ENCODE measurements at places on chromosomes 3 and 15.

DNA sequence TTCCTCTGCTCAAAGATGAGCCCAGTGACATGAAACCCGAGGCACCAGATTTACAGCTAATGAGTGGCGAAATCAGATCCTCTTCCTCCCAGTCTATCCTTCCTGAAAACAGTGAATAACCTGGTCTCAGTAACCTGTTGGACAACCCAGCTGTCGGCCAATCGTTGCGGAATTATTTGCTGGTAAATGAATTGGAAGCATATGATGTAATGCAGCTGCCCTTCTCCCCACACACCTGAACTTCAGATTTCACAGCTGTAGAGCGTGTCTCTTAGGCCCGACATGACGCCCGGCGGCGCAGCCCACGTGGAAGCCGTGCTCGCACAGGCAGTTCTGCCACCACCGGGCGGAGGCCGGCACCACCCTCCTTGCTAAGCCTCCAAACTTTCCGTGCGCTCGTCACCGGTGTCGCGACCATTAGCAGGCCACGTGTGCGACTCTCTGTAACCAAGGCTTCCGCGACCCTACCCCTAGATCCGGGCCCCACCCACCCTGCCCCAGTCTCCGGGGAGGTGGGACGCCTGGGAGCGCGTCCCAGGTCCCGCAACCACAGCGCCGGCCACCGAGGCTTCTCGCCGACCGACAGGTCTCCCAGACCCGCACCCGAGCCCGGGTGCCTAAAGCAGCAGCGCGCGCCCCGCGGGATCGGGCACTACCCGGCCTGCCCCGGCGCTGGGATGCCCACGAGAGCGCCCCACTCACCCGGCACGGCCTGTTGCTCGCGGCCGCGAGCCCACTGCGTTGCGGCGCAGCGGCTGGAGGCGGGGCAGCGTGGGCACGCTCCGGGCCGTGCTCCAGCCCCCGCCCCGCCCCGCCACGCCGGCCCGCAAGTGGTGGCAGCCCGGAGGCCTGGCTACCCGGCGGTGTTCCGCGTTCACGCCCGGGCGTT lies at the start of gene RIOX2:
TSS of gene RIOX2 (minus strand) at position 753 of the 889 bp plus-strand sequence. CDS start 4,838 bp downstream, outside the sequence.
- DNase-seq: peak; percentile 44

- DNase-seq: no peak
Measured at GRCh38 chr15:92336419-92336987, 57.2 kb upstream of the ST8SIA2 start.

DNA sequence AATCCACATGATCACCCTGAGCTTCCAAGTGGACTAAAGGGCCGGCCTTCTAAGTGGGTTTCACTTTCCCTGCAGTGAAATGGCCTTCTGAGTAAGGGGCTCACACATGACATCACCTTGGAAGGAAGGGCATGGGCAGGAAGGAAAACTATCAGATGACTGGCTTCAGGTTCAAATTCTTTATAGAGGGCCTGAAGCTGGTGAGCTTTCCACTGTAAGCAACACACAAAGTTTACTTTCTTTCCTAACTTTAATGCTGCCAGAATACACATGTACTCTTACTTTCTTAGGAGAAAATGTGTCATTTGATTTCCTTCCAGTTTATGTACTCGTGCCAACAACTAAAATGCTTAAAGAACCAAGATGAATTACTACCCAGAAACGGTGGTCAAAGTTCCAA lies 475.6 kb downstream of the FOXP1 start:
- DNase-seq: no peak

- no peak for DNase-seq
Measured at GRCh38 chr15:48447058-48447457, 115.8 kb downstream of the DUT start.

DNA sequence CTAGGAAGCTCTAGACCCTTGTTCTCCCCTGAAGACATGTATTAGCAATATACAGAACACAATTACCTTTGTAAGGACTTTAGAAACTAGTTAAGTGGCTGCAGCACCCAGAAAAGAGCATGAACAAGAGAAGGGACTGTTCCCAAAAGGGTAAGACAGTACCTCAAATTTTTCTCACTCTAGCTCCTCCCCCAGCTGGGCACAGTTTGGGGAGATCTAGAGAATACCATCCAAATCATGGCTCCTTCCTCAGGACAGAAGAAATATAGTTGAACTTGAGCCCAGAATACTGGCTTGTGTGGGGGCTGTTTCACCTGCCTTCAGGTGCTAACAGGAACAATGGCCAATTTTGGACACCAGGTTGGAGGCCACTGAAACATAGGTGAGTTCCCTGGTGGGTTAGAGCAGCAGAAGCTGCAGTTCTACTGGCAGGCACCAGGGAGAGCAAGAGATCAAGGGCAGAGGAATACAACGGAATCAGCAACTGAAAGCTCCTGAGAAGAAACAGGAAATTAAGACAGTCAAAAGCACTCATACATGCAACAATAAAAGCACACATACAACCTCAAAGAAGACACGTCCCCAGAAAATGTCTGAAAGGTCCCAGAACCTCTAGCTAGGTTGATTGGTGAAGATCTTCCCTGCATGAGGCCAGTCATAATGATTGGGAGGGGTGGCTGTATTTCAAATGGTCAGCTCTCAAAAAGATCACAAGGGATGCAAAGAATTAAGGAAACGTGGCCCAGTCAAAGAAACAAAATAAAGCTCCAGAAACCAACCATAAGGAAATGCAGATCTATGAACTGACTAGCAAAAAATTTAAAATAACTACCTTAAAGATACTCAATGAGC lies 104.9 kb upstream of the ASB14 start:
- DNase-seq: no peak

DNA sequence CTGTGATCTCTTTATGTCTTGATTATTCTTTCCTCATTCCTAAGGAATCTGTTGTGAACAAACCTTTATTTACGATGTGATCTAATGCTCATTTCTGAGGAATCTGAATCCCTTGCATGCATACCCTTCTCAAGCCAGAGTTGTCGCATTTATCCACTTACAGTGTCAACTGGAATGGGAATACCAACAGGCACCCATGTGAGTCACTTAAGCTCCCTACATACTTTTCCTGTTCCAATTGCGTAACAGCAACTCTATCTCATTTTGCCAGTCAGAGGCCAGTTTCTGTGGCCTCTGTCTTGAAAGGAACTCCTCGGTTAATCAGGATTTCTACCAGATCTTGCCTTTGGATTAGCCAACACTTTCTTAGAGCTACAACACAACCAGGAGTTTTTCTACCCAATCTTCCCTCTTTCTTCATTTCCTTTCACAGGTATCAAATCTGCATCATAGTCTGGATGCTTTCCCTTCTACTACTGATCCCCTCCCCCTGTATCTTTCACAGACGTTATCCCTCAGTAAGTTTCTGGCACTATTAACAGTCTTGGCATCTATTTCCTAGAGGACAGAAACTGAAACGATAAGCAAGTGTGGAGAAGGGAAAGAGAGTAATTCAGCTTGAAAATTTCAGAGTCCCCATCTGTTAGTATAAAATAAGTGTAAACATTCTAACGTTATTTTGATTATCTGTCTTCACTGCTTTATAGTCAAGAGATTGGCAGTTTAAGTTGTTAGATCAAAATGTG lies 66.8 kb upstream of the BCHE start:
- no peak for DNase-seq

- no peak for DNase-seq
Measured at GRCh38 chr3:185968168-185968567, 30.4 kb upstream of the TRA2B start.

DNA sequence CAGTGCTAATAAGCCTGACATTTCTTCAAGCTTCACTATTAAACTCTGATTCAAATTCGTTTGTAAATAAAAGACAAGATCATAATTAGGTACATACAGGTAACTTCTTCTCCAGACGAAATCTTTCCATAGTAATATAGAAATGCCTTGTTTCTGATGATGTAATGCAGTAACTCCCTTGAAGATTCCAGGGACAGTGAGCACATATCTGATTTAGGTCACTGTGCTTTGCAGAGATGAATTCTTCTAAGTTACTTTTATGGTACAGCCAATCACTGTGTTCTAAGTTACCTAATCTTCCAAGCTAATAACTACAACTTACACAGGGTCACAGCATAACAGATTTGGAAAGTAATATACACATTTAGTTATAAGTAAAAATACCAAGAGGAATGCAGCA lies 27.6 kb downstream of the SLC4A7 start:
- no peak for DNase-seq

DNA sequence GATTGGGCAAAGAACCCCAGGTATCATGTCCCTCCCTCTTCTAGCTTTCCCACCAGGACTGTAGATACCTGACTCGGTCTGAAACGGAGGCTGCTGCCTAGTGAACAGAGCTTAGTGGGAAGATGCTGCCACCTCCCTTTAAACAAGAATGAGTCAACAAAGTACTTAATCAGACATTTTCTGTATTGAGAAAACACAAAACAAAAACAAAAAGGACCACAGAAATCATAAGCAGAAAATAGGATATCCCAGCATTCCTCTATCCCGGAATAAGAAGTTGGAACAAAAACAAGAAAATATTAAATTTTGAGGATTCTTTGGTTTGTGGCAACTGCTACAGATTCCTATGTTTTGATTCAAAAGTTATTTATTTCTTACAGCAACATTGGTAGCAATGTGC lies 51.7 kb upstream of the COL8A1 start:
- DNase-seq: no peak

DNA sequence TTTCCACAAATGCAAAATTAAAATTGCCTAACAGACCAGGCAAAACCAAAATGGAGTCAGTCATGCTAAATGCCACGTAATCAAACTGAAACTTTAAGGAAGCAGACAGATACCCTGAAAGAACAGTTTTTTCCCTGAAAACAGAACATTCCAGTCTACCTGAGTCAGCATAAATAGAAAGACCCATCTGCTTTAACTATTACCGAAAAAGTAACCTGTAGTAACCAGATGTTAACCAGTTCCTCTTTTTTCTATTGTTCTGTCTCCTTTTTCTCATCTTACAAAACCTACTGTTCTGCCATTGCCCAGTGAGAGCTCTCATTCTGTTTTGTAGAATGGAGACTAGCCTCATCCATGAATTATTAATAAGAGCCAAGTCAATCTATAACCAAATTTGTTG lies 286.0 kb downstream of the CACNA2D3 start:
- no peak for DNase-seq

GRCh38 chr3:124552224-124552623 lies 178.0 kb upstream of the UMPS start:
- no peak for DNase-seq

DNA sequence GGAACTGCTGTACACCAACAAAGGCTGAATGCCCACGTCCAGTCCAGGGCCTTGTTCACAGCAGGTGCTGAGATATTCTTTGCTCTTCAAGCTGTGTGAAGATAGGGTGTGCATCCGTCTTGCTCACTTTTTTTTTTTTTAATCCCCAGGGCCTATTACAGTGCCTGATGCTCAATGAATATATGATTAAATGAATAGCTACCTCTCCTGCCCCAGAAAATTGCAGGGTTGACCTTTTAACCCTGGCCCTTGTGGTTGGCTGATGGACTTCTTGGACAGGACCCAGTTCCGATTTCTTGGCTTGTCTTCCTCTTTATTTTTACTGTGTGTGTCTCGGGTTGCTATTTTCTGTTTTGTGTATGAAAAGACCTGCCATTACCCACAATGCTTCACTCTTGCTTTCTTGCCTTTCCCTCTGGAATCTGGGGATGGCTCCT lies 2.9 kb upstream of the FYTTD1 start:
- DNase-seq: no peak

GRCh38 chr3:9745521-9745920 lies 4.2 kb upstream of the OGG1 start:
- no peak for DNase-seq

GRCh38 chr3:127389913-127390312 lies 102.1 kb upstream of the PRR20G start:
- DNase-seq: no peak

GRCh38 chr15:50333229-50333628 lies 21.8 kb downstream of the GABPB1 start:
- no peak for DNase-seq

- DNase-seq: no peak
Measured at GRCh38 chr3:156291272-156292123, 171.1 kb downstream of the KCNAB1 start.

DNA sequence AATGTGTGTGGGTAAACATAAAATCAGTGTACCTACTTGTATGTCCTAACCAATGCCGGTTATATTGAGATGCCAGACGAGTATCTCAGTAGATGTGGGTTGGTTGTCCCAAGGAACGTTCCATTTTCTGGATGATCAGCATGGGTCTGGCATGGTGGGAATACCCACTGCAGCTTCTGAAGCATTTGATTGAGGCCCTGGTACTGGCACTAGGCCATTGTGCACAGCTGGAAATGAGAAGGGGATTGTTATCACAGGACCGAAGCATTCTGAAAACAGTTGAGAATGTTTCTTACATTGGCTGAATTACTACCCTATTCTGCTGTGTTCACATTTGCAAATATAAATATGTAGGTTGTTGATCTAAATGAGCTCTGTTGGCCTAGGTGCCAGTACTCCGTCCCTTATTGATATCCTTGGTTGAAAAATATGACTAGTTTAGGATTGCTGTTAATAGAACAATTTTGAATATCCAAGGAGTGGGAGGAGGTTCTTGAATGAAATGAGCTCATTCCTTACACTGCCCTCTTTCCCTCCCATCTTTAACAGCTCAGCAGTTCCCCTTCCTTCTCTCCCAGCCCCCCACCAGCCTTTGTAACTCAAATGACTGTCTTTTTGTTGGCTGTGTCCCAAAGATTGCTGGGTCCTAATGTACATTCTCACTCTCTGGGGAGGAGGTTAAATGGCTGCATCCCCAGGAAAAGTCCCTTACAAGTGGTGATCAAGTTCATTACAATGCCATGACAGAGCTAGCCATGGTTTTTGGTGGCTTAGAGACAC lies 293.3 kb upstream of the TPM1 start:
- DNase-seq: no peak

DNA sequence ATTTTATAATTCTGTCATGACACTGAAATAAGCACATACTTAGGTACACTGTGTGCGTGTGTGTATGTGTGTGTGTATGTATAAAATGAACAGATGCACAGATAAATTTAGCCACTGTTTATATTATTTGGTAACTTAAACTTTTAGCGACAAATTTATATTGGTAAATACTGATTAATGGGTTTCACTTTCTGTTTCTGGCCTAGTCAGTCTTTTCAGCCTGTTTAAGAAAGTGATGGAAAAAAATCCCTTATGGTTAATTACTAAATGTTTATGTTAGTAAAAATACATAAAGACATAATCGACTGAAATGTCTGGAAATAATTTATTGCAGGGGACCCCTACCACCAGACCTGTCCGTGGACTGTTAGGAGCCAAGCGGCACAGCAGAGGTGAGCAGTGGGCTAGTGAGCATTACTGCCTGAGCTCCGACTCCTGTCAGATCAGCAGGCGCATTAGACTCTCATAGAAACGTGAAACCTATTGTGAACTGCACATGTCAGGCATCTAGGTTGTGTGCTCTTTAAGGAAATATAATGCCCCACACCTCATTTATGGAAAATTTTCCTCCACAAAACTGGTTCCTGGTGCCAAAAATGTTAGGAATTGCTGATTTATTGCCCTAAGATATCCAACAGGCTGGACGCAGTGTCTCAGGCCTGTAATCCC lies 717.4 kb downstream of the SI start:
- DNase-seq: no peak

- no peak for DNase-seq
Measured at GRCh38 chr15:81256916-81257315, 60.2 kb downstream of the IL16 start.

GRCh38 chr15:51335538-51336410 lies 2.6 kb downstream of the CYP19A1 start:
- DNase-seq: no peak

GRCh38 chr3:54772746-54773145 lies 155.1 kb downstream of the LRTM1 start:
- DNase-seq: no peak

Measured in stimulated activated CD8-positive, alpha-beta memory T cell treated with anti-CD3 and anti-CD28 coated beads, Interleukin-4, amount 100 ng/mL, for 1 hour (primary cell).